Naive thymus-derived CD8-positive, alpha-beta T cell (primary cell): ENCODE measurements at places on chromosomes 2 and 18.

- no peak for DNase-seq
Observed at GRCh38 chr2:36541891-36542595, 55.9 kb downstream of the FEZ2 start.

DNA sequence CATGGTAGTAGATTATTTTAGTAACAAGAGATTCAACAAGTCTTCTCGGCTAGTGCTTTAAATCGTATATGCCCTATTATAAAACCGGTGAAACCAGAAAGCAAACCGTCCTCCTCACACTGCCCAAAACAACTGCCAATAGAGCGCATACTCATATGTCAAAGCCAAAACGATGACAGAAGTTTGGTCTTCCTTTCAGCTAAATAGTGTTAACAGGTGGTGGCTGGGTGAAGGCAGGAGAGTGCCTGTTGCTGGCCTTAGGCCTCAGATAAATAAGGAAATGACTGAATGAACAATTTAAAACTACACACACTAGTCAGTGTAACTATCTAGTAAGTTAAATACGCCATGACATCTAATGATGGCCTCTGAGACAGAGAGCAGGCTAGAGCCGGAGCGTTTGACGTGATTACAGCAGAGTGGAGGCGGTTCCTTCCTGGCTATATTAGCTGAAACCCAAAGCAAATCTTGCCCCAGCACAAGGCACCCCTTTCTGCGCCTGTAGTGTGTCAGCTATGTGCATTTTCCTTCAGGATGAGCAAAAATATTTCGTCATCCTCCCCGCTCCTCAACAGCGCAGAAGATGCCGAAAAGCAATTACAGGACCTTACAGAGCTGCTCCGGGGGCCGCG, 1.6 kb downstream of the LONRF2 start:
- no peak for DNase-seq

DNA sequence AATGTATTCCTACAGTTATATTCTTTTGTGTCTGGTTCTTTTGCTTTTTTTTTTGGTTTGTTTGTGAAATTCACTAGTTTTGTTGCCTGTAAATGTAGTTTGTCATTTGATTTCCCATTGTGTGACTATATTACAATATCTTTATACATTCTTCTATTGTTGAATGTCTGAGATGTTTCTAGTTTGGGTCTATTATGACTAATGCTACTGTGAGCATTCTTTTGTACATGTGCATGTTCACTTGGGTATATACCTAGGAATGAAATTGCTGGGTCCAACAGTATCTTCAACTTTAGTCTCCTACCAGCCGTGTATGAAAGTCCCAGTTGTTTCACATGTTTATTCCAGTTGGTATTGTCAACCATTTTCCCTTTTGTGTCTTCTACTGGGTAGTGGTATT, 112.7 kb upstream of the RBMS1 start:
- no peak for DNase-seq

DNA sequence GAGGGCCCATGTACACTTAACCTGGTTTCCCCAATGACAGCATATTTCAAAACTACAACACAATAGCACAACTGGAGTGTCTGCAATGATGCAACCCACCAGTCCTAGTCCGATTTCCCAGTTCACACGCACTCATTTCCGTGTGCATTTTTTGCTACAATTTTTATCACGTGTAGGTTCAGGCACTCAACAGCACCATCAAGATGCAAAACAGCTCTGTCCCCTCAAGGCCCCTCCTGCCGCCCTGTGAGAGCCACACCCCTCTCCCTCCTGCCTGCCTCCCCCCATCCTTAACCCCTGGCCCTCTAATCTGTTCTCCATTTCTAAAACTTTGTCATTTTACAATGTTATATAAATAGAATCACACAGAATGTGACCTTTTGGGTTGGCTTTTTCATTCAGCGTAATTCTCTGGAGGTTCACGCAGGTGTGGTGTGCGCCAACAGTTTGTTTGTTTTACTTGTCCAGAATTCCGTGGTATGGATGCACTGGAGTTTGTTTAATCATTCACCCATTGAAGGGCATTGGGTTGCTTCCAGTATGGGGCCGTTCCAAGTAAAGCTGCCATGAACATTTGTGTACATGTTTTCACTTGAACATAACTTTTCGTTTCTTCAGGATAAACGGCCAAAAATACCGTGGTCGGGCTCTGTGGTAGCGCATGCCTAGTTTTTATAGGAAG, 8.4 kb downstream of the KCNIP3 start:
- no peak for DNase-seq

DNA sequence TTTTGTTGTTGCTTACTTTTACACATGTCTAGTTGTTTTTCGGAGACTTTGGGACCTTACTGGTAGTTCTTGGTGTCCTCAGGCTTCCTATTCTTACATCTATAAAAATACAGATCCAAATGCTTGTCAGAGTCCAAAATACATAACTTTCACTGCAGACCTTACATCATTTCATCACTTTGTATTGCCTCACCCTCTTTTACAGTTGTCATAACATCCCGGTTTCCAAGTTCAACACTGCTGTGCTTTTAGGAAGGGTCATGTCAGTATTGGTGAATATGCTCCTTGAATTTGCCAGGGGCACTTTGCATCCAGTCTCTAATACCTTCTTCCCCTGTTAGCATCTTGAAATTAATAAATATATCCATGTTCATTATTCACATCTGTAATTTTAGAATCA, 518.2 kb upstream of the RAB12 start:
- DNase-seq, result no peak

DNA sequence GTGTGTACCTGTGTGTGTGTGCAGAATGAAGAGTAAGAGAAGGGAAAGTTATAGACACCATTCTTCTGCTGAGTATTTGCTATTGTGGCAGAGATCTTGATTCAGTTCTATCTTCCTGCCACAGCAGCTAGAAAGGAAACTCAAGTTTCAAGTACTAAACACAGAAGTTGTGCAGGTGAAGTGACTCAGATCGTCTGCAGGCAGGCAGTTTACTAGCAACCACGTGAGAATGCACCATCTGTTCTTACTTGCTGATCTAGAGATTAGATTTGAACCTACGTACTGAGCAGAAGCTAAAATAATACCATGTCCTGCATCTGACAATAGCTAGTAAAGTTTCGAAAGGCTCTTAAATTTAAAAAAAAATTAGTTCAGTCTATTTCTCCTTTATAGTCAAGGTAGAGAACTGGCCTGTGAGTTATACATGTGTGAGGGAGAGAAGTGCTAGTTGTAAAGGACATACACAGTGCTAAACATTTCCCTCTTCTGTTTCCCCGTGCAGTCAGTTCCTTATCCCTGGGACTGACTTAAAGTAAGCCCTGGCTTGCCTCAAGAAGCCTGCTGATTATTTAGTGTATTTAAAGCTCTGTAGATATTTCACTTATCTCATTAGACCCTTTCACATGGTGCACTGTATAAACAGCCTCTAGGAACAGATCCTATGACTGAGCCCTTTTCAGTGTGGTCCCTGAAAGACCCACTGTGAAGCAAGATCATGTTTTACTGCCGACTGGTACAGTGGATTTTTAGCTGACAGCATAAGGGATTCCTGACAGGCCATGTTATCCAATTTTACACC, 45.0 kb downstream of the SLC38A11 start:
- no peak for DNase-seq

DNA sequence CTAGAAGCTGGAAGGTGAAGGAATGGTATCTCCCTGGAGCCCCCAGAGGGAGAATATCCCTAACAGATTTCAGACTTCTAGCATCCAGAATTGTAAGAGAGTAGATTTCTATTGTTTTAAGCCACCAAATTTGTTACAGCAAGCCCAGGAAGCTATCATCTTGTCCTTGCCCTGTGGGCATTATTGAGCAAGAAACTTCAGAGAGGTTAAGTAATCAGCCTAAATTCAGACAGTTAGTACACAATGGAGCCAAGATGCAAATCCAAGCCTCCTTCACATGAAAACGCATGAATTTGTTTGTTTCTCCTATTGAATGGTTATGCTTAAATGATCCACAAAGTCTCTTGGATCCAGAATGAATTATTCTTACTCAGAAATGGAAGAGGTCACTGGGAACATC, 55.2 kb upstream of the TRIB2 start:
- no peak for DNase-seq

- no peak for DNase-seq
Observed at GRCh38 chr2:9311488-9311887, 104.9 kb downstream of the ASAP2 start.

- DNase-seq, result no peak
Observed at GRCh38 chr2:16650287-16651249, 15.1 kb downstream of the CYRIA start.

DNA sequence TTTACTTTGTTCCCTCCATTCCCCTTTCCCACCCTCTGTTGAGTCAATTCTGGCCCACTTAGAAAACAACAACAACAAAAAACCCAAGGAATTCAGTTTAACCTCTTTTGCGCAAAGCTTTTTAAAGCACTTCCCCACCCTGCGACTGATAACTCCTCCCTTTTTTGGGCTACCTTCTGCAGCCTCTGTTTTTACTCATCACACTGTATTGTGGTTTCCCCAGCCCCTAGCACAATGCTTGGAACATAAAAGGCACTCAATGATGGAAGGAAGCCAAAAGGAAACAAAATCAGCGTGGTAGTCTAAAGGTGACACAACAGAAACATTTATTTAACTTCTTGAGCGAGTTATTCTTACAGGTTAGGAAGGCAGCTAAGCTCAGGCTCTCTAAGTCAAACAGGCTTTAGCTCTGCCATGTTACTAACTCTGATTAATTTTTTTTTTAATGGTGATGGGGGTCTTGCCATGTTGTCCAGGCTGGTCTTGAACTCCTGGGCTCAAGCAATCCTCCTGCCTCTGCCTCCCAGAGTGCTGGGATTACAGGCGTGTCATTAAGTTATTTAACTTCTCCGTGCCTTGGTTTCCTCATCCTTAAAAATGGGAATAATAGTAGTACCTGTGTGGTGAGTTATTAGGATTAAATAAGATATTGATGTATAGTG, 1.3 kb downstream of the CEP68 start:
- peak; percentile 86 for DNase-seq
